ENCODE measurements at places on chromosomes 4 and X. TPM values are rescaled to one million over a fixed set of nuclear protein-coding genes. Genes with fewer than 3 reads are reported as not detected.

The PHOX2B gene
- 0.26 TPM for total RNA-seq

- DNase-seq, result no peak
Measured at GRCh38 chrX:107507744-107508117, 58.3 kb downstream of the FRMPD3 start.

GRCh38 chrX:51598899-51599298 lies 19.8 kb downstream of the CENPVL3 start:
- DNase-seq, result no peak

The VSIG4 gene
- 61.5 TPM for total RNA-seq
